GM12878 (cell line): ENCODE measurements at places on chromosomes 2 and 18.

- no peak for DNase-seq
Measured at GRCh38 chr2:177585234-177585863, 192.8 kb downstream of the AGPS start.

DNA sequence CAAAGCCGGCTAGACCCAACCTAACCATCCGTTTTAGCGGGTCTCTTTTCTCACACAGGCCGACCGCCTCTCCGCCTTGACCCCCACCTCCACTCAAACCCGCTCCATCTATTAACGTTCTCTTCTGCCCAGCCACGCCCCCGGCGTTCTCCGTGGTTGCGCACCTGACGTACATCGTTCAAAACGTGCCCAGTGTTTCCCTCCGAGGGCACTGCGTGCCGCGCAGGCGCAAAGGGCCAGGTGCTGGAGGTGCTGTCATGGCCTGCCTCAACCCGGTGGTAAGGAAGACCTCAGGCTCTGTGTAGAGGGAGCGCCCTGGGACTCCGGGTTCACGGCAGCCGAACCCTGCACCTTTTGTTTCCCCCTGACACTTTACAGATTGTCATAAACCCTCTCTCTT lies at the start of gene GTF2A1L:
TSS of gene GTF2A1L (plus strand) at position 239 of the 400 bp plus-strand sequence. CDS start at position 258, 19 bp downstream.
- DNase-seq: no peak

DNA sequence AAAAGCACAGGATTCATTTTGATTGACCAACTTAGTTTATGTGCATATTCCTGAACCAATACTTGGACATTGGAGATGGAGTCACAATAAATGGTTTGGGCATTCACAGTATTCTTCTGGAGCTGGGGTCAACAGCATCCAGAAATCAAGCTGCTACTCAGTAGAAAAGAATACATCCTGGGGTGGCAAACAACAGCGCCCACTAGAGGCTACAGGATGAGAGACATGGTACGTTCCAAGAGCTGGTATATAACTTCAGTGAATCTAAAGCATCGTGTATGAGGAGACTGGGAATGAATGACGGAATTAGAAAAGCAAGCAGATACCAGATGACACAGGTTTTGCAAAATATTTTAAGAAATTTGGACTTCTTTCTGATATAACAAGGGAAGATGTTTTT lies 142.9 kb upstream of the FIGN start:
- no peak for DNase-seq

DNA sequence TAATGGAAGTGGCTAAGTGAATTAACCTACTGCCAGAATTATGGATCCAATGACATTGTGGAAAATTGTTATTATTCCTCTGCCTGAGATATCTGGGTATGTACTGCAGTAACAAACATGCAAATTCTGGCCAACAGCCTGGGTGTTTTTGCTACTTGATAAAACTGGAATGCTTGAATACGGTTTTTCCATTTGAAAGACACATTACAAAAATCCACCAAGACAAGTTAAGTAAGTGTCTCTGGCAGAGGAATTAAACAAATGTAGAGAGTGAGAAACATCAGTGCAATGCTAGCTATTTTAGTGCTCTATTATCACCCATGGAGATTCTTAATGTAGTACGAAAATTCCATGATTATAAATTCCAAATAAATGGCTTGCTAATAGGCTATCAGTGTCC lies 312.4 kb upstream of the MEIS1 start:
- no peak for DNase-seq

- no peak for DNase-seq
Measured at GRCh38 chr2:79993144-79993543, 311.4 kb downstream of the LRRTM1 start.

DNA sequence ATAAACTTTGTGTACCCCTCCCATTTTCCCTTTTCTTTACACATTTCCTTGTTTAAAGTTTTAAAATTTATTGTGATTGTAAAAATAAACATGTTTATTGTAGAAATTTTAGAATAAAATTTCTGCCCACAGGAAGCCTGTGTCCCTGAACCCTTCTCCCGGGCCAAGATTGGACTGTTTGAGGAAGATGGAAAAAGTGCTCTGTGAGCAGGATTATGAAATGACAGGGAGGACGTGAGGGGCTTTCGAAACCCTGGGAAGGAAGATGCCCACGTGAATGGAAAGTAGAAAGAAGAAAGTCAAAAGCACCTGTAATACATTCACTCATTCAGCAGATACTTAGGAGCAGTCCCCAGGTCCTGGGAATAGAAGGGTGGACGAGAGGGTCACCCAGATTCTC lies 25.4 kb upstream of the ATOH8 start:
- no peak for DNase-seq

GRCh38 chr2:186653511-186653910 lies 40.3 kb upstream of the FAM171B start:
- DNase-seq: no peak

- DNase-seq: no peak
Measured at GRCh38 chr18:78735131-78736014, 244.2 kb upstream of the SALL3 start.

DNA sequence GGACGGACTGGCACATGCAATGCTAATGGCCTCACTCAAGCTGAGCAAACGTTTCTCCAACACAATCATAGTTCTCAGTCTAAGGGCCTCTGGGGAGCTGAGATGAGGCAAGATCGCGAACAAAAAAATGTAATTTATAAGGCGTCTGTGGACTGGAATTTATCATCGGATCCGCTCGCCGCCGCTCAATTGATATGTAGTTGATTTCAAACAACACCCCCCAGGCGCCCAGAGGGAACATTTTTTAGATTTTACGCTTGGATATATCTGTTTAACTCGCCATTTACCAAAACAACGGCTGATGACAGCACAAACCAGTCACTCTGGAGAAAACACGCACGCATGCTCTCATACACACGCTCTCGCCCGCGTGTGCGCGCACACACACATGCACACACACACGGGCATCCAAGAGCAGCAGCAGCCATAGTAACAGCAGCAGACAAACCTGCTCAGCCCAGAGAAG lies 335.8 kb downstream of the SMAD2 start:
- no peak for DNase-seq

- DNase-seq: no peak
Measured at GRCh38 chr2:64342195-64343099, 111.5 kb upstream of the LGALSL start.

DNA sequence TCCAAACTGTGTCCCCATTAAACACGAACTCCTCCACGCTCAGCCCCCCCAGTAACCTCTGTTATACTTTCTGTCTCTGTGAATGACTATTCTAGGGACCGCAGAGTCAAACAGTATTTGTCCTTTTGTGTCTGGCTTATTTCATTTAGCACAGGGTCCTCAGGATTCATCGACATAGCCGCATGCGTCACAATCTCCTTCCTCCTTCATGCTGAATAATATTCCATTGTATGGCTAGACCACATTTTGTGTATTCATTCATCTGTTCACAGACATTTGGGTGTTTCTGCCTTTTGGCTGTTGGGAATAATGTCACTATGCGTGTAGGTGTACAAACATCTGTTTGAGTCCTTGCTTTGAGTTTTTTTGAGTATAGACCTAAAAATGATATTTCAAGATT lies 80.9 kb downstream of the SH3RF3 start:
- no peak for DNase-seq

- DNase-seq: no peak
Measured at GRCh38 chr2:200257570-200257969, 48.9 kb upstream of the SPATS2L start.
